ENCODE measurements at places on chromosomes 1 and 21.

- no peak for DNase-seq
Measured at GRCh38 chr1:12450756-12451559, 167.1 kb downstream of the DHRS3 start.

DNA sequence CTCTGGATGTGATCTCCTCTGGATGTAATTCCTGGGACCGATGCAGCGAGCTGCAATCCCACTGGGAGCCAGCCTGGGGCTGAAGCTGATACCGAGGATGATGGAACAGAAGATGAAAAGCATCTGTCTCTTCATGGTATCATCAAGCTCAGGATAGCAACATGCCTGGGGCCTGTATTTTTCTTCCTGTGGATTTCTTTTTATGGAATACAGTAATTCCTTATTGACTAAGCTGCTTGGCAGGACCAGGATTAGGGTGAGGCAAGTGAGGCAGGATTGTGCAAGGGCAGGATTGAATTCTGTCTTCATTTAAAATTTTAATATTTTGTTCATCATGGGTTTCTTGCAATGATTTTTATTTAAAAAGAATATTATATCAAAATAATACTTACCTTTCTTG, 86.6 kb downstream of the SLC25A24 start:
- DNase-seq = no peak

GRCh38 chr1:176448340-176448739, 14.6 kb upstream of the PAPPA2 start:
- no peak for DNase-seq

GRCh38 chr1:36705629-36706028, 222.9 kb upstream of the CSF3R start:
- DNase-seq = no peak

DNA sequence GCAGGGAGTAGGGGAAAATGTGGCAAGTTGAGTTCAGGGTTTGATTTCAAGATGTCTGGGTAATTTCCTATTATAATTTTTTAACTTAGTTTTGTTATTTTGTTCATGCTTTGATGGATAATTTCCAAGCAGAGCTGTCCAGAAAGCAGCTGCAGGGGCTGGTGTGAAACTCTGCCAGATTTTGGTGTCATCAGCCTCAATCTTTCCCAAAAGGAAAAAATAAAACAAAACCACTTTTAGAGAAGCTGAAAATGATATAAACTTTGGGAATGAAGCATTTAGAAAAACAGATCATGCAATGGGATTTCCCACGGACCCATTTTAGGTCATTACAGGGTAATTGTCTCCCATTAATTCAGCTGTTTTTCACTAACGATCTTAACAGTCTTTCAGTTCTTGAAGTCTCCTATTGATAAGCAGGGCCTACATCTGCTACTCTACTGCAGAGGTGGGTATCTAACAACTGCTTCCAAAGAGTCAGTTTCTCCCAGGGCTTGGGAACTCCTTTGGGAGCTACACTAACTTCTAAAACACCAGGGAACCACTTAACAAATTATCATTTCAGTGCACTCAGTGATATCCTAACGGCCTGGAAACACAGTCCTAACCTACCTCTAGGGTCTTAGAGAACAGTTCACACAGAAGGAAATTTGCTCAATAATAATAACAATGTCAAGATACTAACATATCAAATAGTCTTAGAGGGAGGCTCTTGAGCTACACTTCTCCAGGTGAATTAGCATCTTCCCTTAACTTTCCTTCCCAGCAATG, 12.3 kb downstream of the ZNF436 start:
- no peak for DNase-seq

GRCh38 chr1:26921126-26921539, 410 bp upstream of the NUDC start:
- no peak for DNase-seq

DNA sequence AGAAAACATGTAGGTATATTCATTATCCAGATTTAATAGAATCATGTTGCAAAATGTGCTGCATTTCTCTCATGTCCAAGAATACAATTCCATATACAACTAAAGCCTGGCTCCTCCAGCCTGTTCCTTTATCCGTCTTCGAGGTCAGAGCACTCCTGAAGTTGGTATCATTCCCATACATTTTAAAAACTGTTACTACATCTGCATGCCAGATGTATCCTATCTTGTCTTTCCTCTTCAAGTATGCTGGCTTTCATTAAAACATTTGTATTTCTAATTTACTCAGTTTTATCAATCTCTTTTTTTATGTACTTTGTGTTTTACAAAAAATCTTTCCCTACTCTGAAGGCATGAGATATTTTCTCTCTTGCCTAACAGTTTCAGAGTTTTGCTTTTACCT, 536.6 kb upstream of the USP24 start:
- no peak for DNase-seq

GRCh38 chr1:34188985-34189384, 12.3 kb downstream of the C1orf94 start:
- DNase-seq = no peak

DNA sequence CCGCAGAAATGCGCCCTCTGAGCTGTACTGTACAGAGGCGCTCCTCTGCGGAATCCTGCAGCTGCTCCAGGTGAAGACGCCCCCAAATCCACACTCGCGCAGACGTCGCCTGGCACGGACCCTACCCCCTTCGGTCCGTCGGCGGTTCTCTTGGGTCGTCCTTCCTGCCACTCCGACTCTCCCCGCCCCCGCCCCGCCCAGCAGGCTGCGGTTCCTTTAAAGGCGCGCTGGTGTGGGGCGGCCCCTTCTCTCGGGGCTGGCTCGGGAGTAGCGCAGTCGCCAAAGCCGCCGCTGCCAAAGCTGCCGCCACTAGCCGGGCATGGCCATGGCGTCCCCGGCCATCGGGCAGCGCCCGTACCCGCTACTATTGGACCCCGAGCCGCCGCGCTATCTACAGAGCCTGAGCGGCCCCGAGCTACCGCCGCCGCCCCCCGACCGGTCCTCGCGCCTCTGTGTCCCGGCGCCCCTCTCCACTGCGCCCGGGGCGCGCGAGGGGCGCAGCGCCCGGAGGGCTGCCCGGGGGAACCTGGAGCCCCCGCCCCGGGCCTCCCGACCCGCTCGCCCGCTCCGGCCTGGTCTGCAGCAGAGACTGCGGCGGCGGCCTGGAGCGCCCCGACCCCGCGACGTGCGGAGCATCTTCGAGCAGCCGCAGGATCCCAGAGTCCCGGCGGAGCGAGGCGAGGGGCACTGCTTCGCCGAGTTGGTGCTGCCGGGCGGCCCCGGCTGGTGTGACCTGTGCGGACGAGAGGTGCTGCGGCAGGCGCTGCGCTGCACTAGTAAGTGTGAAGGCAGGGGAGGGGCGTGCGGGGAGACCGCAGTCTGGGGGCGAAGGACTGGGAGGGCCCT, at the start of gene RASSF5:
TSS of gene RASSF5 (plus strand) at position 248 of the 846 bp plus-strand sequence. CDS start at position 320, 72 bp downstream.
- no peak for DNase-seq

- DNase-seq = no peak
Measured at GRCh38 chr1:219227360-219228057, 53.8 kb downstream of the LYPLAL1 start.

DNA sequence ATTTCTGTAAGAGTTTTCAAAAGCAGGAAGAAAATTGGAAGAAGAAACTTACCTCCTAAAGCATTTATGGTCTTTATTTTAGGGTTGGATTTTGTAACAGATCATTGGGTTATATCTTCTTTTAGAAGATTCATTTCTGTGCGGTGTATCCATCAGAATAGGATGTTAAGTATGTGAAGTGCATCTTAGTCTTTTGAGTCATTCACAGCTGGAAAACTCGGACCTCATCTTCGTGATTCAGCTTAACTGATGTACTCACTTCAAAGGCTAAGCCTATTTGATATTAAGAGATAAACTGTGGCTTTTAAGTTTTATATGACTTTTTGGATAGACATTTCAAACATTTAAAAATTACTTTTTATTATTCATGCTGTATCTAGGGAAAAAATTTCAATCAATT, 56.3 kb downstream of the GIPC2 start:
- no peak for DNase-seq

GRCh38 chr1:34590211-34590623, 164.6 kb upstream of the GJB5 start:
- DNase-seq = no peak

DNA sequence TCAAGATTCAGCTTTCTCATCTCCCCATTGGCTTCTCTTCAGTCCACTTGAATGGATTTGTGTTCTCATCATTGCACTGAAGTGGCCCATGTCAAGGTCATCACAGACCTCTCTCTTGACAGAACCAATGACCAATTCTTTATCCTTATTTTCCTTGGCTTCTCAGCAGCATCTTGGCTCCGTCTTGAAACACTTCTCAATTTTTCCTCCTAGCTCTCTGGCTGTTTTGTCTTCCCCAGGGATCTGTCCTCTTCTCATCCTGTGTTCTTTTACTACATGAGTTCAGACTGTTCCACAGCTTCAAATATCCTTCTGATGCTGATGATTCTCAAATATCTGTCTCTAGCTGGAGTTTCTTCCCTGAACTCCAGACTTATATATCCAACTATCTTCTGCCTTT, 78.6 kb downstream of the COLGALT2 start:
- no peak for DNase-seq

GRCh38 chr21:35484851-35485250, 435.7 kb upstream of the RUNX1 start:
- no peak for DNase-seq

GRCh38 chr1:160794376-160794775, 1.6 kb upstream of the LY9 start:
- DNase-seq = no peak

DNA sequence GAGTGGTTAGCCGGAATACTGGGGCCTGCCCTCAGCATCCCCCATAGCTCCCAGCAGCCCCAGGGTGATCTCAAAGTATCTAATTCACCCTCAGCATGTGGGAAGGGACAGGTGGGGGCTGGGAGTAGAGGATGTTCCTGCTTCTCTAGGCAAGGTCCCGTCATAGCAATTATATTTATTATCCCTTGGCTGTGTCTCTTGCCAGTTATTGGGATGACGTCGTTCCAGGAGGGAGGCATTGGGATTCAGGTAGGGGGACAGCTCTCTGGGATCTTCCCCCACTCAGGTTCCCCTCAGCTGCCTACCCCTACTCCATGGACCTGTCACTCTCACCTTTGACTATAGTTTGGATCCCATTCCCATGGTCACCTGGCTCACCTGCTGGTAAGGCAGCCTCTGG, 11.9 kb upstream of the PEAR1 start:
- DNase-seq = no peak

- DNase-seq = no peak
Measured at GRCh38 chr1:200448034-200448762, 38.4 kb upstream of the ZNF281 start.

DNA sequence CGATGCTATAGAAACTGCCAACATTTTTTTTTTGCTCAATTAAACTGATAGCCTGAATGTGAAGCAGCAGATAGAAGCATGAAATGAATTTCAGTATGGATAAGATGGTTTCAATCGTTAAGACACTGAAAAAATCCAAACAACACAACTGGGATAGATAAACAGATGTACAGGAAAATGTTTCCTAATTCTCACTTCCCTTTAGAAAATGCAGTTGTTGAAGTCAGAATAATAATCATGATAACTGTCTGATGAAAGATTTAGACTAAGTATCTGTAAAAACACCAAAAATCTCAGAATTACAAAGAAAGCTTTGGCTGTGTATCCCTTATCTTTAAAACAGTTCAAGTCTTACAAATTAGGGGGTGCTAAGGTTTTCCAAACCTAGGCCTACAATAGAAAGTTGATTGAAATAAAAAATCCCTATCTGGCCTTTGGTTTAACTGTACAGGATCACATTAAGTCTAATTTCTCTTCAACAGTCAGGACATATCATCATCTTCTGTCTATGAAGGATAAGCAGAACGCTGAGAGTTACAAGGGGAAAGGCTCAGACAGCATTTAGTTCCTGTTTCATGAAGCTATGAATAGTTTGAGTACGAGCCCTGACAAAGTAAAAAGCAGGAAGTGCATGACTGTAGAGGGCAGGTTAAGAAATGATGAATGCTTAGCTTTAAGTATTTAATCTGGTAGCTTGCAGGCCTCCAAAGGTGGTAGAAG, 203.2 kb downstream of the APP start:
- no peak for DNase-seq

DNA sequence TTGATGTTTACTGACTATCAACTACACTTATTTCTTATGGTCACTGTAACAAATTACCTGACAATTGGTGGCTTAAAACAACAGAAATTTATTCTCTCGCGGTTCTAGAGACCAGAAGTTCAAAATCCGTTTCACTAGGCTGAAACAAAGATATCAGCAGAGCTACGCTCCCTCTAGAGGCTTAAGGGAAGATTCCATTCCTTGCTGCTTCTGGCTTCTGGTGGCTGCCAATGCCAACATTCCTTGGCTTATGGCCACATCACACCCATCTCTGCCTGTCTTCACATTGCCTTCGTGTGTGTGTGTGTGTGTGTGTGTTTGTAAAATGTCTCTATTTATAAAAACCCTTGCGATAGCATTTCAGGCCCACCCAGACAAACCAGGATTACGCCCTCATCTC, 66.4 kb downstream of the LMX1A start:
- DNase-seq = no peak

DNA sequence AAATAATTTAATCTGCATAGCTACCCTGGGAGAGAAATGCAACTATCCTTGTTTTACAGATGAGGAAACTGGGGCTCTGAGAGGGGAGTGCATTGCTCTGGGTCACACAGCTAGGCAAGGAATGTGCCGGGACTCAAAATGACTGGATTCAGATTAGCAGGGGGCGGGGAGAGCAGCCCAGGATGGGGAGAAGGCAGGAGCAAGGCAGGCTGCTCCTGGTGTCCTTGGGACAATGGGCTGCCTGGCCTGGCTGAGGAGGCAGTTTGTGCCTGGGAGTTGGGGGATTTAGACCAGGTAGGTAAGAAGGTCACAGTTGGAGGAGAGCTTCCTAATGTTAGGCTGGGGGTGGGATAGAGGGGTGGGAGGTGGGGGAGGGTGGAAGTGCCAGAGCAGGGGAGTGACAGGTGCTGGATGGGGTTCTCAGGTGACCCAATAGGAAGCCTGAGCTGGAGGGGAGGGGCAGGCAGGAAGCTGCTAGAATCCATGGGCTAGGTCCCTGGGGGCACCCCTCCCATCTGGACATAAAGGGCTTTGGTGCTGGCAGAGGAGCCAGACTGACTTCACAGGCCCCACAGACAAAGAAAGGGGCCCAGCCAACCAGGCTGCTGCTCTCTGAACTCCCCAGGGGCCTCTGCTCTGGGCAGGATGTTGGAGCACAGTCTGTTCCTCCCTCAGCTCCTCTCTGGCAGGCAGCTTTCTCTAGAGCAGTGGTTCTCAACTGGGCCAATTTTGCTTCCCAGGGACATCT, 29.0 kb downstream of the TRIM62 start:
- no peak for DNase-seq

DNA sequence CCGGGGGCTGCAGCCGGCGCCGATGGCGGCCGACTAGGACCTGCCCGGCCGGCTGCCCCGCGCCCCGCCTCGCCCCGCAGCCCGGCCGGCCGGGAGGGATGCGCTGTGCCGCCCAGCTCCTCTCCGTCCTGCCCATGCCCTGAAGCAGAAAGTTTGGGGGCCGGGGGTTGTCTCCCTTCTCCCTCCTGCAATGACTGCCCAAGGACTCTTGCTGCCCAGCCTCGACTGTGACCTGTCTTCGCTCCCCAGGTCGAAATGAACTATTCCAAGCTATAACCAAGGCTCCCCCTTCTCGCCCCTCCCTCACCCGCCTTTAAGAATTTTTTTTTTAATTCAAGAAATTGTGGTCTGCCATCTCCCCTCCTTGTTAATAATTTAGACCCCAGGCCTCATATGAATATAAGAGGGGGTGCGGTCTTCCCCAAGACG, 361 bp downstream of the TMCC2 start:
- DNase-seq = no peak

Data from CMK (cell line).